ENCODE measurements at places on chromosomes 12 and 14.

DNA sequence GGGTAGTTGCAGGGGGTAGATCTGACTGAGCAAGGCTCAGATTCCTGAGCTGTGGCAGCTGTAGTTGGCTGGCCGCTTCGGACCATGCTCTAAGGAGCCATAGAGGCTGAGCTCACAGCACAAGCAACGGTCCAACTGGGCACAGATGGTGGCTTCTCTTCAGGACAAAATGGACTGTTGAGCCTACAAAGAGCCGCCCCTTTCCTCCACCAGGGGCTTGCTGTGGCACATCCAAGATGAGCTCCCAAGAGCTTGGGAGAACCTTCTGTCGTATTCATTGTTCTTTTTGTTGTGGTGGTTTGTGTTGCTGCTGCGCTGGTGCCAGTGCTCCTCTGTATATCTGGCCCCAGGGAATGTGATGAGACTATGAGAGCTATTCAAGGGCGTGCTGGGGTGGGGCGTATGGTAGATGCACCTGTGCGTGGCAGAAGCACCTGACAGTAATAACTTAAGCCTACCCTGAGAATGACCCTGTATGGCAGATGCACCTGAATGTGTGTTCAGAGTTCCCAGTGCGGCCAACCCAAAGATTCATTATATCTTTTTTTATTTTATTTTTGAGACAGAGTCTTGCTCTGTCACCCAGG lies 17.8 kb upstream of the LGALS3 start:
- DNase-seq: no peak

DNA sequence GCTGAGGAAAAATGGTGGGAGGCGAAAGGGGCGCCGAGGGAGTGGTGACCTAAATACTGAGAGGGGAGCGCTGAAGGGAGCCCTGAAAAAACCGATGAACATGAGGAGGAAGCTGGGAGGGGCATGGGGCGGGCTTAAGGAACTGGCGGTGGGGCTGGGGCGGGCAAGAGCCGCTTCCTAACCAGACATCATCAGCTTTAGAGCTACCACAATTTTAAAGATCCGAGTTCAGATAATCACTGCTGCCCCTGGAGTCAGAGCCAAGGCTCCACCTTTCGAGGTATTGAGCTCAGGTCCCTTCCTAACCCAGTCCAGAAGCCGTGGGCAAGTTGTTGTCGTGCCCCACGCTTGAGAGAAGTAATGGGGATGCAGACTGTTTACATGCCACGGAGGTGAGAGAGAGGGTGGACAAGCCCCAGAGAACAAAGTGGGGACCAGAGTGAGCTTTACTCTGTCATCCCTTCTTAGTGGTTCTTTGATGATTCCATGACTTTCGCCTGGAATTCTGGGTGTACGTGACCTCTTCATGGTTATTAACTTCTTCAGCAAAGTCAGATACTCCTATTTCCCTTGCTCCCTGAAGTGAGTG lies 393 bp downstream of the ORMDL2 start:
- no peak for DNase-seq

- no peak for DNase-seq
Measured at GRCh38 chr12:54936736-54937135, 47.8 kb downstream of the TESPA1 start.

GRCh38 chr12:10700581-10700980 lies 22.5 kb downstream of the YBX3 start:
- no peak for DNase-seq

DNA sequence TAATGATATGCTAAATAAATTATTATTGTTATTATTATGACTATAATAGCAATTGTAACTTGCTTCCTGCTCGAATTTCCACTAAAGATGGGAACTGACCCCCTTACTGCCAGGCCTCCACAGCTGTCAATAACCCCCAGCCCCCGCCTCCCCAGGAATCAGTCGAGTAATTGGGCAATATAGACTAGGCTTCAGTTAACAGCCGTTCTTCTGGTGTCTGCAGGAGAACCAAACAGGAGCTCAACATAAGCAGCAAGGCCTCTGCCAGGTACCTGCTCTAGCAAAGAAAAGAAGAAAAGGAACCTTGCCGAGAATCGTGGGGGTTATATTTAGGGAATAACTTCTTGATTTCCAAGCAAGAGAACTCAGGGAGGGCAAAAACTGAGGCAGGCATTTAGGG lies 21.8 kb downstream of the HOXC4 start:
- no peak for DNase-seq

DNA sequence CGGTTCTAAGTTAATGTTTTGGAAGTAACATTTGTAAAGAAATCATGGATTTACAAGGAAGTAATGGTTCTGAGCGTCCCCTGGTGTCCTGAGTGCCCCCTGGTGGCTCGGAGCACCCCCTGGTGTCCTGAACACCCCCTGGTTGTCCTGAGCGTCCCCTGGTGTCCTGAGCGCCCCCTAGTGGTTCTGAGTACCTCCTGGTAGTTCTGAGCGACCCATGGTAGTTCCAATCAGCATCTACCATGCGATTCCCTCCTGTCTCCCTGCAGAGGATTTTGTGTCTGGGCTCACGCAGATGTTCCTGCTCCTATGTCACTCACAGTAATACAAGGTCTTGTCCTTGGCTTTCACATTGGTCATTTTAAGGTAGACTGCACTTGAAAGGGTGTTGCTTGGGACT lies 1352.9 kb downstream of the TMEM121 start:
- no peak for DNase-seq

GRCh38 chr12:24854908-24855307 lies 94.0 kb downstream of the BCAT1 start:
- no peak for DNase-seq

DNA sequence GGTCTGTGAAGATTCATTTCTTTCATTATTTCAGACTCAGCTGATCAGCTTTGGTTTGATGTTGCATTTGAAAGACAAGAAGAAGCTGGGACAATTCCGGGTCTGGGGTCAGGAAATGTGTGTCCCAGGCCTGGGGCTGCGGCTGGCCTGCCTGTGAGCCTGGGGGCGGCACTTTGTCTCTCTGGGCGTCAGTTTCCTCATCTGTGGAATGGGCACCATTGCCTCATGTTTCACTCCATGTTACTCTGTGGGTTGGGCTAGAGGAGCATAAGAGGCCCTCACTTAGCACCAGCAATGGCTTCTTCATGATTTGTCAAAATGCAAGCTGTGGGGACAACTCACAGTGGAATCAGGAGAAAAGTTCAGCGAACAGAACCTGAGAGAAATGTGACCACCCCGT lies 570.1 kb downstream of the VRK1 start:
- DNase-seq: no peak

DNA sequence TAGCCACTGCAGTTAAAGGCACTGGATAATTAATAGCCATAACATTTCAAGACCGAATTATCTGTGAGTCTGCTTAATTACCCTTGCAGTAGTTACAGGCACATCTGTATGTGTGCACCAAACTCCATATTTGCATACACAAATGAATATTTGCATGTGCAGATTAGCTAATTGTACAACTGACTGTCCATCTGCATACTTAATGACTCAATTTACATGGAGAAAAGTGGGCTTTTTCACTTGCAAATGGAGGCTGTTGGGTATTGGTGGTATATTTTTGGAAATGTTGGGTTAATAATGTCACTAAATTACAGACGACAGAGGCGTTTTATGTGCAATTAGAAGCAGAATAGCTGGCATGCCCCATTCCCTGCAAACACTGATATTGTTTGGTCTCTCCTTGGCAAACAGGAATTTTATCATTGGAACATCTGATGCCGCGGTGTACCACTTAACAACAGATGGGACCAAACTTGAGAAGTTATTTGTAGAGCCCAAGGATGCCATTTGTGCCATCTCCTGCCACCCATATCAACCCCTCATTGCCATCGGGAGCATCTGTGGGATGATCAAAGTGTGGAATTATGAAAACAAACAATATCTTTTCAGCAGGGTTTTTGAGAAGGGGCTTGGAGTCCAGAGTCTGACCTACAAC lies 39.6 kb downstream of the CFAP251 start:
- peak; percentile 37 for DNase-seq

GRCh38 chr14:49546766-49547165 lies 39.4 kb downstream of the RPS29 start:
- no peak for DNase-seq

- no peak for DNase-seq
Measured at GRCh38 chr12:96177013-96177412, 17.2 kb upstream of the ELK3 start.

DNA sequence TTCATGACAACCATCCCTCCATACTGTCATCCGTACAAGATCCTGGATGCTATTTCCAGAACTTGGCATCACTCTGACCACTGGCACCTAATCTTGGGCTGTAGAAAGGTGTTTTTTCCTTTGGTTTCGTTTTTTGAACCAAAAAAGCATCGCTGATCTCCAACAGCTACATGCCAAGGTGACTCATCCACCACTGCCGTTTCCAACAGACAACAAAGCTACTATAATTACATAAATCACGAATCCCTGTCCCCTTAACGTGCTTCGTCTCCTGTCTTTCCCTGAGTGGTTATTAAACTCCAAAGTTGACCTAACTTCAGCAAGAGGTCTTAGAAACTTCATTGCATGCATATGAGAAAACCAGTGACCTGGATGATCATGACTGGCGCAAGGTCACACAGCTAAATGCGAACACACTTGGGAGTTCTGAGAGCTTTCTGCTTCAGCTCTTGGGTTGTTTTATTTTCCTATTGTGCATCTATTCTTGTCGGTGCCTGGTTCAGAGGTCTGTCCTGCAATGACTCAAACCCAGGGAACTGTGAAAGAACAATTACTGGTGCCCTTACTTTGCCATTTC lies 99.9 kb downstream of the PPM1H start:
- no peak for DNase-seq

Data from NCI-H1105 treated with DMSO at 0.1 percent for 48 hours (cell line).